NCI-H2171 treated with DMSO at 0.1 percent for 48 hours (cell line): ENCODE measurements at places on chromosomes 2 and 18.

DNA sequence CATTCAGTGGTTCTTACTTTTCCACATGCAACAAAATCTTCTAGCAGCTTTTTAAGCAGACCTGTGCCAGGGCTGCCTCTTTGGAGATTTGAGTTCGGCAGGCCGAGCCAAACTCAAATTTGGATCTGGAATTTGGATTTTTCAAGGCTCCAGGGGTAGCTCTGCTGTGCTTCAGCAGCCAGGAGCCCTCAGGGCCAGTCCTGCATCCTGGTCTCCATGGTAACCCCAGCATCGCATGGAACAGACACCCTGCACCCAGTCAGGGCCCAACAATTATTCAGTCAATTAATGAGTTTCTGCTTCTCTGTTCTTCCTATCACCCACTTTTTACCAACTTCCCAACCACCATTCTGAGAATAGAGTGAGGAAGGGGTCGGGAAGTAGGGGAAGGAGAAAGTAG is 30.0 kb downstream of the EN1 start:
- DNase-seq, result no peak

DNA sequence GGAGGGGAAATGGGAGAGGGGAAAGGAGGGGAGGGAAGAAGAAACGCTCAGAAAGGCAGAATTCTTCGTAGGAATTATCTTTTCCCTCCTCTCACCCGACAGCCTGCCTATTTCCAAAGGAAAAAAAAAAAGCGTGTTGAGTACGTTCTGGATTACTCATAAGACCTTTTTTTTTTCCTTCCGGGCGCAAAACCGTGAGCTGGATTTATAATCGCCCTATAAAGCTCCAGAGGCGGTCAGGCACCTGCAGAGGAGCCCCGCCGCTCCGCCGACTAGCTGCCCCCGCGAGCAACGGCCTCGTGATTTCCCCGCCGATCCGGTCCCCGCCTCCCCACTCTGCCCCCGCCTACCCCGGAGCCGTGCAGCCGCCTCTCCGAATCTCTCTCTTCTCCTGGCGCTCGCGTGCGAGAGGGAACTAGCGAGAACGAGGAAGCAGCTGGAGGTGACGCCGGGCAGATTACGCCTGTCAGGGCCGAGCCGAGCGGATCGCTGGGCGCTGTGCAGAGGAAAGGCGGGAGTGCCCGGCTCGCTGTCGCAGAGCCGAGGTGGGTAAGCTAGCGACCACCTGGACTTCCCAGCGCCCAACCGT is at the start of gene GAD1:
GAD1 (plus strand) TSS at position 384 of the 589 bp plus-strand sequence. CDS start 1,705 bp downstream, outside the sequence.
- DNase-seq, result peak; percentile 89

- no peak for DNase-seq
Measured at GRCh38 chr2:105180491-105180972, 61.0 kb upstream of the GPR45 start.

- DNase-seq, result no peak
Measured at GRCh38 chr2:11920993-11921583, 174.7 kb downstream of the LPIN1 start.

DNA sequence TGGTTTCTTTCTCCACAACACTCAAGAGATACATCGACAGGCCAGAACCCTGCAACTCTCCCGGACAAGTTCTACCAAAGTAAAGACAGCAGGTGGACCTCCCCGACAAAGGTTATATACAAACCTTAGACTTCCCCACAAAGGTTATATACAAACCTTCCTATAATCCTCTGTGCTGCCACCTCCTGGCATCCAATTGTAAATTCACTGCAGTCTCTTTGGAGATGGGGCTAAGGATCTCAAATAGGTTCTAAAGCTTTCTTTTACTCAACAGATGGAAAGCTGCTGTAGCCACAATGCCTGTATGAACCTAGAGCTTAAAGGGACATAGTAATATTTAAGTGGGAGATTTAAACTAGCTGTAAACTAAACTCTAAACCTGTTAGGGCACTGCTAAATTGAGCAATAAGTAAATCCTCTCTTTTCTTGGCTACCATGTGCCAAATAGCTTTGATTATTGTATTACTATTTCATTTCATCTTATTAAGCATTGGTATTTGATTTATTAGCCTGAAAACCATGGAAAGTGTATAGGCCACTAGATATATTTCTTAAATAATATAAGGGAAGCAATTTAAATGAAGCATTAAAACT is 9.8 kb upstream of the MREG start:
- peak; percentile 49 for DNase-seq

GRCh38 chr18:79069717-79070151 is 540 bp downstream of the ATP9B start:
- DNase-seq, result no peak

- DNase-seq, result no peak
Measured at GRCh38 chr2:3149441-3150217, 228.0 kb downstream of the EIPR1 start.

GRCh38 chr18:58529714-58530354 is 99.1 kb downstream of the ALPK2 start:
- DNase-seq, result peak; percentile 58
